Stimulated activated CD4-positive, alpha-beta T cell treated with anti-CD3 and anti-CD28 coated beads, Interleukin-1b, Interleukin-23, amount 100 ng/mL, for 4 hours (primary cell): ENCODE measurements at places on chromosomes 2 and 18.

DNA sequence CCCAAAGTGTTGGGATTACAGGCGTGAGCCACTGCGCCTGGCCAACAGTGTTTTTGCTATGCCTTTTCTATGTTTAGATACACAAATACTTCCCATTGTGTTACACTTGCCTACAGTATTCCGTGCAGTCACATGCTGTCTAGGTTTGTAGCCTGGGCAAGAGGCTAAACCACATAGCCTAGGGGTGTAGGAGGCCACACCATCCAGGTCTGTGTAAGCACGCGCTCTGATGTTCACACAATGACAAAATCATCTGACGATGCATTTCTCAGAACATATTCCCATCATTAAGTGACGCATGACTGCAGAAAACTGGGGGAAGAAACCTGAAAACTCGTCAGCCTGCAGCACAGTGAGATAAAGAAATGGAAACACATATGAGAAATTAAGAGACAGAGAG, 46.1 kb upstream of the TWIST2 start:
- DNase-seq = no peak

GRCh38 chr2:222672068-222672401, 577 bp downstream of the MOGAT1 start:
- DNase-seq = no peak

- no peak for DNase-seq
Observed at GRCh38 chr18:48290162-48290926, 118.8 kb downstream of the ZBTB7C start.

DNA sequence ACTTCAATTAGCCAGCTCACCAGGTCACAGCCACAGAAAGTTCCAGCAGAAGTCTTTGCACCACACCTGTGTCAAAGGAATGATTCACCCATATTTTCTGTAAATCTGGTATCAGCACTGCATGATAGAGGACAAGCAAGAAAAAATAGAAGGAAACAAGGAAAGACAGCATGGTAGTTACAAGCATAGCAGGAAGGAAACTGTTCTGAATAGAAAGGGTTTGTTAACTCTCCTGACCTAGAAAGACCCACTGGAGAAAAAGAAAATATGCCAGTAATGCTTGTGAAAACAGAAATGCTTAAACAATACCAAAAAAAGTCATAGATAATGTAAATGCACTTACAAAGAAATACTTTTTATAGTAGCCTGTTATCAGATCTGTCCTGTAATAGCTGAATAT, 40.8 kb downstream of the SCRN3 start:
- DNase-seq = no peak

DNA sequence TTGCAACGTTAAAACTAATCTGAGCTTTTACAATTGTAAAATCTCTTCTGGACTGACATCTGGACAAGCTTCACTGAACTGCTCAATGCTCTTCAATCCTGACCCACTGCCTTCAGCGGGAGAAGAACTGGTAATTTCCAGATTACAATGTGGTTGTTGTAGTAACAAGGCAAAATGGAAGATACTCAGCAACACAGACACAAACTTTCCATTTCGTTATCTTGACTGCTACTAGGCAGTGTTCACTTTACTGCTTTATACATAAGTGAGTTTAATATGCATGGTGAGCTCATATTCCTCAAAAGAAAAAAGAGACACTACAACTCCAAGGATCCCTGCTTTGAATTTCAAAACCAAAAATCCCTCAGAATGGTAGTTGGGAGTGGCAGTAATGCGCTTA, 51.9 kb downstream of the GRB14 start:
- DNase-seq = no peak

- DNase-seq = no peak
Observed at GRCh38 chr18:63603772-63604171, 16.6 kb downstream of the SERPINB13 start.

GRCh38 chr2:206556357-206556949, 85.8 kb upstream of the FAM237A start:
- DNase-seq = no peak

- no peak for DNase-seq
Observed at GRCh38 chr2:206337956-206338355, 63.5 kb downstream of the ZDBF2 start.

DNA sequence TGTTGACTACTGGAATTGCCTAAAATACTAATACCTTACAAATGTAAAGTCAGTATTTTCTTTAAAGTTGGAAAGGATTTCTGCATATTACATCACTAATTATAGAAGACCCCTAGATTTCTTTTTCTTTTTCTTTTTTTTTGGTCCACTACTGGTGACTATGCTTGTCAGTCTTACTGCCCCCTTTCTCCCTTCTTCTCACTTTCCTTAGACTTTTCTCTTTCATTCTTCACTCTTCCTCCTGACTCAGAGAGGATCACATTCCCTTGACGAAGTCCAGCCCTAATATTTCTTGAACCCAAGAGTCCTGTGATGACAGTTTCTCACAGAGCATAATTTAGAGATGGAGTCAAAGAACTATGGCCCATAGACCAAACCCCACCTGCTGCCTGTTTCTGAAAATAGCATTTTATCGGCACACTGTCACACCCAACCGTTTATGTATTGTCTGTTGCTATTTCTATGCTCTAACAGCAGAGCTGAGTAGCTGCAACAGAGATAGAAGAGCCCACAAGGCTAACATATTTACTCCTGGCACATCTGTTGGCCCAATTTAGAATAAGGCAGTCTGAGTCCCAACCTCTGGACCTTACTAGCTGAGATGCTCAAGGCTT, 40.6 kb upstream of the RIOK3 start:
- no peak for DNase-seq

- DNase-seq = no peak
Observed at GRCh38 chr2:72153026-72153791, 5.5 kb upstream of the CYP26B1 start.

DNA sequence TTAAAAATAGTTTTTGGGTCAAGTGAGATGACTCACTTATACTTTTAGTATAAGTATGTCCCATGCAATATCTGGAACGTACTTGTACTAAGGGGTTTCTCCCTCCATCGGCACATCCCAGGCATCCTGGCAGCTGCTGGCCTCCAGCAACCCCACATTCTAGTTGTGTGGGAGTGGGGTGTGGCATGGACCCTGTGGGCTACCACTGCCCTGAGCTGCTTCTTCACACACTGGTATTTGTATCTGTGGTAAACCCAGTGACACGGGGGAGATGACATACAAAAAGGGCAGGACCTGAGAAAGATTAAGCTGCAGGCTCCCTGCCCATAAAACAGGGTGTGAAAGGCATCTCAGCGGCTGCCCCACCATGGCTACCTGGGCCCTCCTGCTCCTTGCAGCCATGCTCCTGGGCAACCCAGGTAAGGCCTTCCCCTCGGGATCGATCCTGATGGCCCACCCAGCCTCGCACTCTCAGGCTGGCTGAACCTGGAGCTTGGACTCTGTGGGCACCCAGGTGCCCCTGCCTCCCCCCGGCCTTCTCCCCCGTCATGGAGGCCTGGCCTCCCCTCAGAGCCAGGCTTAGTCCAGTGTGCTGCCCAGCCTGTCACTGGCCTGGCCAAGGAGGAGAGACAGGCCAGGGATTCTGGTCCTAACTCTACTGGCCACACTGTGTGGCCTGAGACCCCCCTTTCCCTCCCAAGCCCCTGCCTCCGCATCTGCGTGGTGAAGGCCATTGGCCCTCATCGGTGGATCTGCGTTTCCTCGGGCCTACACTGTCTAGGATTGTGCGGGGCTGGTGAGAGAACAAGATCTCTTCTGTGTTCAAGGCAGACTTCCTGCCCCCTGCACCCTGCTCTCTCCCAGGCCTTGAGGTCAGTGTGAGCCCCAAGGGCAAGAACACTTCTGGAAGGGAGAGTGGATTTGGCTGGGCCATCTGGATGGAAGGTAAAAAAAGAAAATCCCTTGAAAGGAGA, at the start of gene GNLY:
TSS of gene GNLY (plus strand) at position 307 of the 974 bp plus-strand sequence. CDS start at position 368, 61 bp downstream.
- no peak for DNase-seq

DNA sequence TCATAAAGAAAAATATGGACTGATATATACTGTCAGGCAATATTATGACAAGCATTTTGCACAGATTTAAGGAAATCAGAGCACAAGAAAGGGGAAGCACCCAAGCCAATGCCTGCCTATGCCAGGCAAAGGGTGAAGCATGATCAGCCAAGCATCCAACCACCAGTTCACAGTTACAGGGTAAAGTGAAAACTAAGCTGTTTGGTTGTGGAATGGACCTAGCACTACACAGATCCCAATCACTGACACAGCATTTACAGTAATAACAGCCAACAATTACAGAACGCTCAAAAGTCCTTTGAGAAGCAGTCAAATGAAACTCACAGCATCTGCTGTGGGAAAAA, 90.3 kb downstream of the SP3 start:
- no peak for DNase-seq

DNA sequence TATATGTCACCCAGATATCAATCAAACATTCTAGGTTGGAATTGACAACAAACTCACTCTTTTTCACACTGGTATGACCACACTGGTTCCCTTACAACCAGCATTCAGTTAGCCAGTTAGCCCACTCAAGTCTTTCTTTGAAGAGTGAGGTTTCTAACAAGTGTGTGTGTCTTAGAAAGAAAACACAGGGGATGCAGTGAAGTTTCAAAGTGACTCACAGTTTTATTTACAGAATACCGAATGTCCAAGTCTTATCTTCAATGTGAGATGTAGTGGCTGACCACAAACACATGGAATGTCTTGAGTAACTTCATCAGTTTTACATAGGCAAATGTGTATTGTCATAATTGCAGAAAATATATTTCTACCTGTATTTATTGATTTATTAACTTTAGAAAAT, 274.7 kb upstream of the HNMT start:
- DNase-seq = no peak

DNA sequence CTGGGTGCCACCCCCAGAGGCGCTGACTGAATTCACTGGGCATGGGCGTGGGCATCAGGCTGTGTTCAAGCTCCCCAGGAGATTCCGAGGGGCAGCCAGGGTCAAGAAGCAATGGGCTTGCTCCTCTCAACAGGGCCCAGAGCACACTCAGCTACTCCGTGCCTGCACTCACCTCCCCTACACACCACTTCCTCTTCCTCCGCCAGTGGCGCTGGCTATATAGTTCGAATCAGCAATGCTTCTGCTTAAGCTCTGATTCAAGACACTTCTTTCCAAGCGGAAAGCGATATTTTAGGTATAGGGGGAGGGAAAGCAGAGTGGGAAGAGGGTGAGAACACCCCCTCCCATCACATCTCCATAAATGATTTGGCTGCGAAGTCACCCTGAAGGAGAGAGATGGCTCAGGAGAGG, 42.1 kb downstream of the CRACDL start:
- DNase-seq = no peak
